ENCODE measurements at places on chromosomes 2 and 18.

- no peak for DNase-seq
Measured at GRCh38 chr2:26887151-26887550, 39.2 kb downstream of the DPYSL5 start.

DNA sequence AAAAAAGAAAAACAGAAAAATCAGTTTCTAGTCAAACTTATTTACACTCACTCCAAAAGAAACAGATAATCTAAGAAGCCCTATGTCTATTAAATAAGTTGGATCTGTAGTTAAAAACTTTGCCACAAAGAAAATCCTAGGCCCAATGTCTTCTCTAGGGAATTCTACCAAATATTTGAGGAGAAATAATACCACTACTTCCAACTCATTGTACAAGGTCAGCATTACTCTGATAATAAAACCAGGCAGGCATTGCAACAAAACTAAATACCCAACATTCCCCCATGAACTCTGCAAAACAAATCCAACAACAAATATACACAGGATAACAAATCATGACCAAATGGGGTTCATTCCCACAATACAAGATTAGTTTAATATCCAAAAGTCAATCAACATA, 73.8 kb upstream of the ST8SIA5 start:
- DNase-seq = no peak

- no peak for DNase-seq
Measured at GRCh38 chr18:50373561-50374219, 1.2 kb upstream of the SKA1 start.

- DNase-seq = no peak
Measured at GRCh38 chr2:14941151-14941631, 308.7 kb downstream of the LRATD1 start.

DNA sequence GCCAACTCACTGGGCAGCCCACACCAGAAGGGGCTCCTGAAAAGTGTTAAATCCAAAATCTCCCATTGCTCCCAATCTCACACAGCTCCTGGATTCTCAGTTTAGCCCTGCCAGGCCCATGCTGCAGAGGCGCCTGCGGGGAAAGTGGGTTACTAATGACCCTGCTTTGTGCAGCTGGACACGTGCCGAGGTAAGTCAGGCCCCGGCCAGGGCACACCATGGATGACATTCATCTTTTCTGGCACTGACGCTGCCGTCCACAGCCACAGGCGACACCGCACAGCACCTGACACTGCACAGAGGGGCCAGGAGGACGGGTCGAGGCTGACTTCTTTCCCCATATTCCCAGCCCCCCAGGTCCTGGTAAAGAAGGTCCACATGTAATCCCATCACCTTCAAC, 193.5 kb downstream of the EIPR1 start:
- DNase-seq = no peak

DNA sequence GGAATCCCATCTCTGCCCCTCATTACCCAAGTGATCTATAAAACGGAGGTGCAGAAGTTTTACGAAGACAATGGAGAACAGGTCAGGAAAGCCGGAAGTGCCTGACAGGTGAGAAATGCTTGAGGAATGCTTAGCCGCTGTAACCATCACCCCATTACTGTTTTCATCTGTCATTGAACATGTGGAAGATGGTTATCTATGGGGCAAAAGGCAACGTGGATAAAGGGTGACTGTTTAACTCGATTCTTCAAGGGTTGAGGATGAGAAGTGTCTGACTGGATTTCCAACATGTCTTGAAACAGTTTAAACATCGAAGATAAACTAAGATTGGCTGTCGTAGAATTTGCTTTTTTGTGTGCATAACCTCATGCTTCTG, 17.3 kb downstream of the HK2 start:
- DNase-seq = no peak

DNA sequence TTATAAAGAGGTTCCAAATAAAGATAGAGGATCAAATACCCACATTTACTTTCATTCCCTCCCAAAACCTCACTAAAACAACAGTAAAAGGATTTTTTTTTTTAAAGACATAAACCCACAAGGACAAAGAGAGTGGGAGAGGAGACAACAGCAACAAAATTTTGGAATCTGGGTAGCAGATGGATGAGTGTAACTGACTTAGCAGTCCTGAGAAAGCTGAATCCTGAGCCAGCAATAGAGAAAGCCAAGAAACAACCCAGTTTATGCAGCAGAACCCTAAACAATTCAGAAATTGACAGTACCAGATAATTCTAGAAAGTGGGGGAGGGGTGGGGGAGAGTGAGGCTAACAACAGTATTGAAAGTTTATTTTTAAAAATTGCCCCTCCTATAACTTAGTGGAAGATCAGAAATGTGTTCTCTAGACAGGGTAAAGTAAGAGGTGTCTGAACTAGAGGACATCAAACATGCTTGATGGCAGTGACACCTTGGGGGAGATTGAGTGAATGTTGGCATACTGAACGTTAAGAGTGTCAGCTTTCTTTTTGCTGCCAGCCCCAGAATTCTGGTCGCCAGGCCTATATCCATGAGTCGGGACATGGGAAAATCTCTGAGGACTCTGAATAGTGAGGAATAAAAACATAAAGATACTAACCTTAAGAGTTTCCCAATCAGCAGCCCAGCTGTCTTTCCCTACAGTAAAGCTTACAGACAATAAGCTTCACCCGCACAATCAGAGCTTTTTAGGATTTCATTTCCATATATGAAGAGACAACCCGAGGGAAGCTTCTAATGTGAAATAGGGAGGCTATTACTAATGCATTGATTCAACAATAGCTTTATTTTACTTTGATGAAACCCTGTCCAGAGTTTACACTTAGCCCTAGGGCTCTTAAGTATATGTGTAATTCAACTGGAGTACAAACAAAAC, 128.0 kb upstream of the ALPP start:
- no peak for DNase-seq

DNA sequence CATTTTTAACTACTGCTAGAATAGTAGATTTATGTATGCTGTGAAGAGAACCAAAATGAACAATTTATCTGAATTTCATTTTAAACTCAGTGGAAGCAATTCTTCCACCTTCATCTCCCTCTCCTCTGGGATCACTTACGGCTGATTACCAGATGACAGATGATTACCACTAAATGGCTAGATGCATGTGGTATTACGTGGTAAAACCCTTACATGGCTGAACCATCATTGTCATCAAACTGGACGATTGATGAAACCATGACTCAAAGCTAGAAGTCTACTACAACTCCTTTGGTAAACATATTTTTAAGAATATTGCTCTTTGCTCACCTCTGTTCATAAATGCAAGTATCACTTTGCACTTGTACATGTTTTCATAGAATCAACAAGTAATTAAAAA, 48.5 kb upstream of the DOCK10 start:
- no peak for DNase-seq

- DNase-seq = no peak
Measured at GRCh38 chr2:9720352-9721093, 89.7 kb upstream of the YWHAQ start.

DNA sequence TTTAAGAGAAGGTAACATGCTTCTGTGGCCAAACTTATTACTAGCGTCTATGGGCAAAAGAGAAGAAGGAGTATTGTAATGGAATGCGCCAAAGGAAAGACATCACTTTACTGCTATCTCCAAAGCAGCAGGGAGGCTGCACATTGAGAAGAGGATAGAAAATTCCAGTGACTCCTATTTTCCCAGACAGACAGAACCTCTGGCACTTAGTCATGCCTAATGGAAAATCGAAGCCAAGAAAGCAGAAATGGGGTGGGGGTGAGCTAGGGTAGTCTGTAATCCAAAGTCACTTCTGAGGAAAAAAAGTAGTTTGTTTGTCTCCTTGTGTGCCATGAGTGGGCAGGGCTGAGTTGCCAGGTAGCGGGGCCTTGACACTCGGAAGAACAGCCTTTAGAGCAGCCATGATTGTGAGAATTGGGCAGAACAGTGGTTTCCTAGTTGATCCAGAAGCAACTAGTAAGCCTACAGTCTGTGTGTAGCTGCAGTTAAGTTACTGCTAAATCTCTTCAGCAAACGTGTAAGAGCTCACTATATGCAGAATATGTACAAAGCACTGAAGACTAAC, 79.4 kb upstream of the FOSL2 start:
- DNase-seq = no peak

DNA sequence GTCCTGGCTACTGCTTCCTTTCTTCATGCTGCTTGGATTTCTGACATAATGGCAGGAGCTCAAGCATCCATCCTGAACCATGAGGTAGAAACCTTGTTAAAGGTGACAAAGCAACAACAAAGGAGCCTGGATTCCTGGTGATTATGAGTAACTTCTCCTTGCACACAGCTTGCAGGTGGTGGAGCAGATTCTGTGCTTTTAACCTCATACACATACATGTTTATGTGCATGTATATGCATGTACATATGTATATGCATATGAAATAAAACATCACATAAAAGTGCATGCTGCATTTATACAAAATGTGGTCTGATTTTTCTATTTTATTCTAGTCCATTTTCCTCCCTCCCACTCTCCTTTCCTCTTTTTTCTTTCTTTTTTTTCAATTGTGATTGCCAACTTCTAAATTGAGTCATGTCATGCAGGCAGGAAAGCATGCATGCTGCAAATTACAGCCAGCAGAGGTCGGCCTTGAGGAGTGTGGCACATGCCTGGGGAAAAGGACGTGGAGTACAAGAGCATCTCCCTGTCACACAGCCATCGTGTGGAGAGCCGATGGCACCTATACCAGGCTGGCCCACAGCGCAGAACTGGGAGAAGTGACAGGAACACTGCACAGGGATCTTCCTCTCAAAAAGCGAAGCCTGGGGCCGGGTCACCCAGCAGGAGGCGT, 17.9 kb downstream of the LCT start:
- DNase-seq = no peak

DNA sequence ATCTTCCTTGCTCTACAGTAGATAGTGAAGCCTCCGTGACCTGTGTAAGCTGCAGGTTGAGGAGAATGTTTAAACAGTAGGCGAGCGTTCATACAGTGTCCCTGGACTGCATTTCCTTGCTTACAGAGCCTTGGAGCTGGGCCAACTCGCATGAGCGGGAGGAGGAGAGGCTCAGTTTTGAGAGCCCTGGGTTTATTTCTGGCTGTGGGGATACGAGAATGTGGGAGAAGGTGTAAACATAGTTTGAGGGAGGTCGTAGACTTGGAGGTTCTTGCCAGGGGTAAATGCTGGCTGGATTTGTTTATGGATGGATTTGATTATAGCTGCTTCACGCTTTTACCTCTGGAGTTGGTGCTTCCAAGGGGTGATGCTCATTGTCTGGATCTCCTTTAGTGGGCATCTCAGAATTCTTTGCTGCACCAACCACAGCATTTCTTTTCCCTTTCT, 20.8 kb downstream of the CRIM1 start:
- DNase-seq = no peak

GRCh38 chr2:219300022-219300421, 9.2 kb downstream of the PTPRN start:
- no peak for DNase-seq

- DNase-seq = no peak
Measured at GRCh38 chr2:130877258-130877657, 40.5 kb downstream of the ARHGEF4 start.

DNA sequence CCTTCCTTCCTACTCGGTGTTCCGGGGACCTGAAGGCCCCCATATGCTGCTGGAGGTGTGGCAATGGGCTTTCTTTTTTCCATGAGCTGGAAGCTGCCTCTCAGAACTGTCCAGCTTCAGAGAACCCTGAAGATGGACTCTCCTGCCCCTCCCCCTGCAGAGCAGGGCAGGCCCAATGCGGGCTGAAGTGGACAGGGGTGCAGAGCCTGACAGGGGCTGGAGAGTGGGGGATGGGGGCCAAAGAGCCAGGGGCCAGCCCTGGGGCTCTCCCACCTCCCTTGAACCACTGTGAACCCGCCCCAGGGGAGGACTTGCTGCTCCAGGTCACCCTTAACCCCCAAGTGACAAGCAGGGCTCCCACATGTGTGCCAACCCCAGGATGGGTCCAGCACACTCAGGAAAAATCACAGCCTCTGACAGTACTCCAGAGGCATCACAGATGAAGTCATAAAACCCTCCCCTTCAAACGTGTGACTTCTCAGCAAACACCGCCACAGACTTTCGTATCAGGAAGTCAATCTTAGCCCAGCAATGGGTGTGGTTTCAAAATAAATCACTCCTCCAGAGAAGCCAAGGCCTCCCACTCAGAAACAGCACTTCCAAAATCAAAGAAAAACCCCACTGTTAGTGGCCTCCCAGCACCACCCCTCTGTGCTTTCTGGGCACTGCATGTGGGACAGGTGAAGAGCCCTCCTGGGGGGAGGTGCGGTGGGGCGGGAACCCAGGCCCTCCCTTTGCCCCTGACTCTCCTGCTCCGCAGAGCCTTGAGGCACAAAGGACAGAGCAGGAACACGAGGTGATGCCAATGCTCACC, 135.8 kb downstream of the HDAC4 start:
- DNase-seq = no peak

DNA sequence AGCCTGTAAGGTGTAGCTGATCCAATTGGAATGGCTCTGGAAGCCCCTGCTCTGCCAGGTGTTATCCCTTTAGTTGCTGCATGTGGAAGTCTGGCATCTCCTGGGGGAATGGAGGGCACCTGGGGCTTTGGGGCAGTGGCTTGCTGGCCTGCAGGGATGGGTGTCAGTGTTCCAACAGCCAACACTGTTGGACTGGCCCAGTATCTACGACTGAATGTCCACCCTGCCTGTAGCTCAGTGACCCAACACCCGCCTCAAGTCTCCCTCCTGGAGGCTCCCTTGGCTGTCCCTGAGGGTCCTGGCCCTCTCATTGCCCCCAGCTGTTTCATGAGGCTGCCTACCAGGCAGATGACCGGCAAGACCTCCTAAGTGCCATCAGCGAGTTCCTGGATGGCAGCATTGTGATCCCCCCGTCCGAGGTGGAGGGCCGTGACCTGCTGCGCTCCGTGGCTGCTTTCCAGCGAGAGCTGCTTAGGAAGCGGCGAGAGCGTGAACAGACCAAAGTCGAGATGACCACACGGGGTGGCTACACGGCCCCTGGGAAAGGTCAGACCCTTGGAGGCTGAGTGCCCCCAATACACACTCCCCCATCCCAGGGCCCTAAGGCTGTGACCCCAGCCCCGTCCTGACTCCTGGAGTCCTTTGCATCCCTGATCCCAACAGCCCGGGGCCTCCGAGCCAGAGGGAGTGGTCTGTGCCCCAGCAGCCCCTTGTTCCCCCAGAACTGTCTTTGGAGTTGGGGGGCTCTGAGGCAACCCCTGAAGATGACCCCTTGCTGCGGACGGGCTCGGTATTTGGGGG, 7.7 kb downstream of the SLC4A3 start:
- no peak for DNase-seq

- DNase-seq = no peak
Measured at GRCh38 chr2:25366629-25367028, 24.9 kb upstream of the DNMT3A start.

GRCh38 chr2:38792751-38793150, 14.7 kb downstream of the GEMIN6 start:
- DNase-seq = no peak

- DNase-seq = no peak
Measured at GRCh38 chr2:126798276-126799140, 100.2 kb upstream of the TEX51 start.
